GM03348 (cell line): ENCODE measurements at places on chromosomes 3 and 15.

DNA sequence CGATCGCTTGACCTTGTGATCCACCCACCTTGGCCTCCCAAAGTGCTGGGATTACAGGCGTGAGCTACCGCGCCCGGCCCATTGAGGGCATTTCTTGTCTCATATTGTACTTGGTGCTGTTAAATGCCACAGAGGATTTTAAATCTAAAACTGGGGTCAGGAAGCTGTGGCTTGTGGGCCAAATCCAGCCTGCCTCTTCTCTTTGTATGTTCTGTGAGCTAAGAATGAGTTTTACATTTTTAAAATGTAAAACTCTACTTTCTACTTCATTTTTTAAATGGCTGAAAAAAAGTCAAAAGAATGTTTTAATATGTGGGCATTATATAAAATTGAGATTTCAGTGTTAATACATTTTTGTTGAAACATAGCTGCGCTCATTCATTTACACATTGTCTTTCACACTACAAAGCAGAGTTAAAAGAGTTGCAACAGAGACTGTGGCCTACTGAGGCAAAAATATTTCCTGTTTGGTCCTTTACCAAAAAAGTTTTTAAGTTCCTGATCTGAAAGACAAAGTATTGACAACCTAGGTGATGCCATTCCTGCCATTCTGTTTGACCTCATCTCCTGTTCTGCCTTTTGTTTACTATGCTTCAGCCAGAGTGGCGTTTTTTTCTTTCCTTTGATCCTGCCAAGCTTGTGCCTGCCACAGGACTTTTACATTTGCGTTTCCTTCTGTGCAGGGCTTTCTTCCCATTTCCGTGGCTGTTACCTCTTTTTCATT lies 50.4 kb downstream of the PDCD6IP start:
- DNase-seq = no peak

DNA sequence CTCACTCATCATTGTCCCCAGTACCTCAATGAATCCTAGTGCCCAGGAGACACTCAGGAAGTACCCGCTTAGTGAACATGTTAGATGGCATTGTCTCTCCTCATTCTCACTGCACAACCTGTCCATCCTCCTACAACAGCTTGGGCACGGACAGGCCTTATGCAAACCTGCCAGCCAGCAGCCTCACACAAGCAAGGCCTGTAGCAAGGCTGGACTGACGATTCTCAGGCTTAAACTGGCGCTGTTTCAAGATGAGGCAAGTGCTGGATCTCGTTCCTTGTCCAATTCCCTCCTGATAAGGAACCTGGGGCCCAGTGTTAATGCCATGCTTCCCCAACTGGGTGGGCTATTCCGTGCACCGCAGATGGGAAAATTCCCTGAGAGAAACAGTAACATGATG lies 59.0 kb downstream of the CDCP1 start:
- no peak for DNase-seq

GRCh38 chr3:117523418-117523817 lies 813.8 kb downstream of the TUSC7 start:
- no peak for DNase-seq

DNA sequence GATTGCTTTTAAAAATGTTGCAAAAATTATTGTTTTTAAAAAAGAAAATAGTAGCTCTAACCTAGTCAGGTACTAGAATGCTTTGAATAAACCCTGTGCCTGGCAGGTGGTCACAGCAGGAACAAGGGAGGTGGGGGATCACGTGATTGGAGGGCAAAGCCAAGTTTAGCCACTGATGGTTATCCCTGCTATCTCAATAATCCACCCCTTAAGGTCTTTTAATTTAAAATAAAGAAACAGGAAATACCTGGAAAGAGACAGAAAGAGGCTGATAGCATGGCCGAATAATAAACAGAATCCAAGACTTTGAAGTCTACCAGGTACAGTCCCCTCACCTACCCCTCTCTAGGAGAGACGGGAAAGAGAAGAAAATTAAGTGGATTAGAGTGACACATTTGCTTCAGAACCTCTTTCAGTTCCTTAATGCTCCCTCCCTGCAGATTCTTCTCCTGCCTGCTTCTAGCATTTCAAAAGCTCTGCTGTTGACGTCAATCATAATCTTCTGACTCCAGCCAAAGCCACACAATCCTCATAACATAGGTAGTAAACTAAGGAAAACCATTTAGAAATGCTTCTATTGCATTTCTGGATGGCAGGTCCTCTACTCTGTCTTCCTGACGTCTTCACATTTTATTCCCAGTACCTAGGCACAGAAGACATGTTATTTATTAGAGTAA lies 303.4 kb upstream of the MME start:
- DNase-seq = no peak

GRCh38 chr3:127535106-127535785 lies 55.3 kb downstream of the TPRA1 start:
- no peak for DNase-seq

DNA sequence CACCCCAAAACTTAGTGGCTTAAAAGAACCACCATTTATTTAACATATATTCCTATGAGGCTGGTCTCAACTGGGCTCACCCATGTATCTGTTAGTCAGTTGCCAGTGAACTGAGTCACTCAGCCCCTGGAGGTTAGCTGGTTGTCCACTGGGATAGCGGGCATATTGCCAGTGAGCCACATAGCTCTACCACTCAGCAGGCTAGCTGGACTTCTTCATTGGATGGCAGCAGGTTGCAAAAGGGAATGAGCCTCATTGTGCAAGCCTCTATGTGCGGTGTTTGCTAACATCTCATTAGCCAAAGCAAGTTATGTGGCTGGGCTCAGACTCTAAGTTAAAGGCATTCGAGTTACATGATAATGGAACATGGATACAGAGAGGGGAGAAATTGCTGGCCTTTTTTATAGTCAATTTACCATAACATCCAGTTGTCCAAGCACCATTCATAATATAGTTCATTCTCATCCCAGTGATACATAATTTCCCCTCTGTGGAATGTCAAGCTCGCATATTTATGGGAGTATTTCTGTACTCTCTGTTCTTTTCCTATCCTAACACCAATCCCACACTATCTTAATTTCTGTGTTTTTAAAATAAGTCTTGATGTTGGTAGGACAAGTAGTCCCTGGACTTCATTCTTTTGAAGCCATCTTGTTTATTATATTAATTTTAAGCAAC lies 8.7 kb downstream of the BTD start:
- DNase-seq = peak; percentile 41

GRCh38 chr3:108565506-108565905 lies 23.7 kb downstream of the CIP2A start:
- DNase-seq = no peak

DNA sequence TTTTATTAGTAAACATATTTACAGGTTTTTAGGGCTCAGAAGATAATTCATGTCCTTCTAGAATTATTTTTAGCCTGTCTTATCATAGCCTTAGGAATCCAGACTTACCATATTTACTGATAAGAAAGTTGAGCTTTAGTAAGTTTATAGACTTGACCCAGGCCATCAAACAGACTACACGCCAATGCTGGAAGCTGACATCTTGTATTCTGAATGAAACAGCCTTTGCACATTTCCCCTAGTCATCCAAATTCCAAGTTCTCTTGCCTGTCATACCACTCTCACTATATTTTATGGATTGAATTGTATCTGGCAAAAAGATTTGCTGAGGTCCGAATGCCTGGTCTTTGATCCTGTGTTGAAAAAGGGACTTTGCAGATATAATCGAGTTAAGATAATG lies 58.6 kb downstream of the DRD3 start:
- no peak for DNase-seq

DNA sequence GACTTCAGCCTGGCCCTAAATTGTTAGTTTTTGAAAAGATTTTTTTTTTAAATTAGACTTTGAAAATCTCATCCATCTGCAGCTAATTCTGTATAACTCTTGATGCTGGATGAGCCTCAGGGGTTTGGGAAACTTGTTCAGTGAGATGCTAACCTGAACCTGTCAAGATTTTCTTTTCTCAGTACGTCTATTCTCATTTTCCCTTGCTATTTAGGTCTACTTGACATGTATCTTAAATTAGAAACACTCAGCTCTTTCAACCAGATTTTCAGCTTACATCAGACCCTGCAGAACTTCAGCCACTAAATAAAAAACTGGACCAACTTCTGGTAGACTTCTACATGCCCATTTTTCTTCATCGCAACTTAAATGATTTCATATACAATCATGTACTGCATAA lies 61.4 kb downstream of the MFSD1 start:
- no peak for DNase-seq
